ENCODE measurements at places on chromosomes 5 and 9.

GRCh38 chr9:68668127-68668526, 36.9 kb upstream of the PIP5K1B start:
- no peak for DNase-seq

- no peak for DNase-seq
Measured at GRCh38 chr9:30677221-30677620, 1707.2 kb upstream of the ACO1 start.

- no peak for DNase-seq
Measured at GRCh38 chr5:60228676-60229075, 335.1 kb upstream of the PDE4D start.

DNA sequence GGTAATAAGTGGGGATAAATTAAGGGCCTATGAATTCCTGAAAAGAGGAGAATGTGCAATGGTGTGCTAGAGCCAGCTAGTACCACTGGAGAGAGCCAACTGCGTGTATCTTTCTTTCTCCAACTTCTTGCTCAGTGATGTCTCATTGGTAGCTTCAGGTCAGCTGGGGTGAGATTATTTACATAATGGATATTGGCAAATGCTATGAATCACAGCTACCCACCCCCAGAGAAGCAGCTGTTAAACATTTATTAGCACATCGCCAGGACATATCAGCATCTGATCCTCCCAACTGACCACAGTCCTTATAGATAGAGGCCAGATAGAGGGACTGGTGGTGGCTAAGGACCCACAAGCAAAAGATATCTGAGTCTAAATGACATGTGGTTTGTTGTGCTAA, 421.3 kb downstream of the ACTL7B start:
- DNase-seq: no peak

DNA sequence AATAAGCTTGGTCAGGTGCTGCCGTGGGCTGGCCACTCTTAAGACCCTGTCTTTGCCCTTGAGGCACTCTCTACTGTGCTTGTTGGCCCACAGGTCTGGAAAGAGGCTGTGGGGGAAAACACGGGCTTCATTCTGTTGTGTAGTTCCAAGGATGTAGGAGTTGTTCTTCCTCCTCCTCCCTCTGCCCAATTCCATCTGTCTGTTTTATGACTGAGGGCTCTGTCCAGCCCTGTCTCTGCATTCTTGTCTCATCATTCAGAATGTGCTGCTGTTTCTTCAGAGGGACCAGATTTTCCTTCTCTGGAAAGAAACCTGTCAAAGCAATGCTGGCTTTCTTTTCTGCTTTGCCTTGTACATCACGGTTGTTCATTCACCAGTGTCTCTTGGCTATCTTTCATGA, 84.1 kb downstream of the MAP1B start:
- no peak for DNase-seq

GRCh38 chr5:80736730-80737129, 81.9 kb upstream of the DHFR start:
- no peak for DNase-seq

DNA sequence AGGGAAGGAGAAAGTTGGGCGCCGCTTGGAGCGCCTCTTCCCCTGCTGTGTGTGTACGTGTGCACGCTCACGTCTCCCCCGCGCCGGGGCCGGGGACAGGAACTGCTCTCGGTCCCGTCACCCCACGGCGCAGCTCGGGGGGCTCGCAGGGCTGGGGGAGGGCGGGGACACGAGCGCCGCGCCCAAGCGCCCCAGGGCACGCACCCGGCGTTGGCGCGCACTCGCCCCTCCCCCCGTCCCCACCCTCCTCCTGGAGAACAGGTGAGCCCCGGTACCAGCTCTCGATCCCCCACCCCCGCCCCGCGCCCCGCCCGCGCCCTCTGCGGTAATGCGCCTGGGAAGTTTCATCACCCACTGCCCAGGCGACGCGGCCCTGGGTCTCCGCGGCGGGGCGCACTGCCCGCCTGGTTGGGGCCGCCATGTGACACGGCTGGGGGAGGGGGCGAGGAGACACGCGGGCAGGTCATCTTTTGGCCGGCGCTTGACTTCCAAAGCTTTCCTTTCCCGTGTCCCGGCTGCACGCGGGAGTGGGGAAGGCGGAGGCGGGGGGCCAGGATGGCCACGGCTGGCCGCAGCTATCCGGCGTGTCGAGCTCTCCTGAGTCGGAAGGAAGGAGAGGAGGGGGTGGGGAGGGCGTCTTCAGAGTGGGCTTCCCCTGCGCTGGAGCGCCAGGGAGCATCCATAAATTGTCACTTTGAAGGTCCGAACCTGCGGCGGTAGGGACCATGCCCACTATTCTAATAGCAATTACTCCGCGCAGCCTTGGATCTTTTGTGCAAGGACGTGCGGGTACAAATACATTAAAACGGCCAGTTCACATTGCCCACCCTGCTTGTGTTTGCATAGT, 1.5 kb upstream of the STC2 start:
- peak; percentile 41 for DNase-seq

GRCh38 chr9:98254228-98255060, 1.0 kb downstream of the TBC1D2 start:
- DNase-seq: no peak

DNA sequence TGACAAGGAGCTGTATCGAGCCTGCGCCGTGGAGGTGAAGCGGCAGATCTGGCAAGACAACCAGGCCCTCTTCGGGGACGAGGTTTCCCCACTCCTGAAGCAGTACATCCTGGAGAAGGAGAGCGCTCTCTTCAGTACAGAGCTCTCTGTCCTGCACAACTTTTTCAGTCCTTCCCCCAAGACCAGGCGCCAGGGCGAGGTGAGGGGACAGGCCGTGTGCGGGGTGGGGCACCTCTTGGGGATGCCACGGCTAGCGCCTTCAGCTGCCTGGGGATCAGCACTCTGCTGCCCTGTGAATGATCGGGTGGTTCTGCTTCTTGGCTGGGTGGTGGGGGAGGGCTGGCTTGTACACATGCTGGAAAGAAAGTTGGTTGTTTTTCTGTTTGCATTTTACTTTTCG, 1.7 kb downstream of the NELFB start:
- DNase-seq: no peak

DNA sequence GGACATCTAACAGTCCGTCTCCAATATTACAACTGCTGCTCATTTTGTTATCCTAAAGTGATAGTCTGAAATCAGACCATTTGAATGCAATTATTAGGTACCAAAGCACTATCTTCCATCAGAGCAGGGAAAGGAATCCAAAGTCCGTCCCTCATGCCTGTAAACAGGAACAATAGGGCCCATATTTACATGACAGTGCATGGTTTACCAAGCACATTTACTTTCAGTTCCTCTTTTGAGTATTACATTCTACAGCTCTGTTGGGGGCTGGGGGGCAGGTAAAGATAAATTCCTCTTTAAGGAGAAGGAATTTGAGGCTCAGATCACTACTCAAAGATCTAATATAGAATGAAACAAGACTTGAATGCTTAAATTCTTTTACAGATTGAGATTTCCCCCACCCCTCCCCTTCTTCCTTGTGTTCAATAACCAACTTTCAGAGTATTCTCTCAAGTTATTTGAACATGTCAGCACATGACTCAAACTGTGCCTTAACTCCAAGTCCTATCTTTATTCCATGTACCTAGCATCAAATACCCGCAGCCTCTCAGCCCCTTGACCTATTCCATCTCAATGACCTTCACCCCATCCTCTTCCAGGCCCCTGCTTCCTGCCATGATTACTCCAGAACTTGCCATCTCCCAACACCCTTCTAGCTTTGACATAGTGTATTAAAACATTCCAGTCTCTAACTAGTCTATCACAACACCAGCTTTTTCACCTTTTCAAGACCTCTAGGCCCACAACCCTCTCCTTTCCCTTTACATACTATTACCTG, 71.0 kb downstream of the BRINP1 start:
- no peak for DNase-seq

- no peak for DNase-seq
Measured at GRCh38 chr5:169097374-169098326, 203.3 kb downstream of the SLIT3 start.

DNA sequence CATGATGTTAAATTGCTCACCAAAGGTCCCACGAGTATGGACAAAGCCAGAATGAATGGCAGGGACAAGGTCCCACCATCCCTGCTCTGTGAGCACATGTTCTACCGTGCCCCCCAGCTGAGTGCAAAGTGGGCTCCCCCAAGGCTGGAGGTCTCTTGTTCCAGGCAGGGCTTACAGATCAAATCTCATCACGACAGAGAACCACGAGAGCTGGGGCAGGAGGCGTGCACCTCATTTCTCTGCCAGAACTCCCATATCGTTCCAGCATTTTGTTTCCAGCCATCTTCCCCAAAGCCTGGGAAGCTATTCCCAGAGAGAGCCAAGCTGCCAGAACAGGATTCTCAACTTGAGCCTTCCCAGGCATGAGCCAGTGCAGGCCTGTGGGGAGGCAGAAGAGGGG, 108.5 kb downstream of the ZNF354C start:
- no peak for DNase-seq

DNA sequence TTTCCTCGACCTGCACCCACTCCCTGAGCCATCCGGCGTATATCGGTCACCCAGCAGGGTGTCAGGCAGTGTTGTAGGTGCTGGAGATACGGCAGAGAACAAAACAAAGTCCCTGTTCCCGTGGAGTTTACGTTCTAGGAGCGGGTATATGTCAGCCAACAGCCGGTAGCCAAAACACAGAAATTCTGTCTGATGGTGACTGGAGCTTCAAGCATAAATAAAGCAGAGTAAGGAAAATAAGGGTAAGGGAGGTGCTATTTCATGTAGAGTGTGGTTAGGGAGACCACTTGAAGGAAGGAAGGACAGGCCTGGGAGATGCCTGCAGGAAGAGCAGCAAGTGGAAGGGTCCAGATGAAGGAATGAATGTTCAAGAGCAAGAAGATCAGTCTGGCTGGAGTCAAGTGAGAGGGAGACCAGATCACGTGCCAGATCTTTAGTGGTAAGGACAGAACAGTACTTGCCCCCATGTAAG, 783 bp upstream of the ZFR start:
- DNase-seq: no peak
